CD4-positive, alpha-beta memory T cell (primary cell): ENCODE measurements at places on chromosomes 11 and 22. TPM values are rescaled to one million over a fixed set of nuclear protein-coding genes. Genes with fewer than 3 reads are reported as not detected.
A peak's percentile ranks its signal among the peaks of the same experiment; 100 is the strongest.

- no peaks in the 10 kb centered on the region for H3K27me3 ChIP-seq
- H3K36me3 ChIP-seq, result no peaks in the 10 kb centered on the region
- H3K4me1 ChIP-seq, result no peaks in the 10 kb centered on the region
- DNase-seq, result no peak
- no peak overlapping the region for H3K4me3 ChIP-seq
- H3K27ac ChIP-seq, result no peak overlapping the region
Observed at GRCh38 chr22:28911777-28912669, 28.7 kb downstream of the ZNRF3 start.

GRCh38 chr11:124202951-124203350 is 19.8 kb downstream of the OR10D3 start:
- H3K27me3 ChIP-seq, result no peaks in the 10 kb centered on the region
- no peaks in the 10 kb centered on the region for H3K4me1 ChIP-seq
- no peak overlapping the region for H3K4me3 ChIP-seq
- no peak for DNase-seq

- no peaks in the 10 kb centered on the region for H3K27me3 ChIP-seq
- no peak overlapping the region for H3K27ac ChIP-seq
- H3K4me3 ChIP-seq, result no peak overlapping the region
- no peaks in the 10 kb centered on the region for H3K36me3 ChIP-seq
- DNase-seq, result no peak
- H3K4me1 ChIP-seq, result no peaks in the 10 kb centered on the region
Observed at GRCh38 chr11:74442636-74443035, 24.7 kb downstream of the KCNE3 start.

DNA sequence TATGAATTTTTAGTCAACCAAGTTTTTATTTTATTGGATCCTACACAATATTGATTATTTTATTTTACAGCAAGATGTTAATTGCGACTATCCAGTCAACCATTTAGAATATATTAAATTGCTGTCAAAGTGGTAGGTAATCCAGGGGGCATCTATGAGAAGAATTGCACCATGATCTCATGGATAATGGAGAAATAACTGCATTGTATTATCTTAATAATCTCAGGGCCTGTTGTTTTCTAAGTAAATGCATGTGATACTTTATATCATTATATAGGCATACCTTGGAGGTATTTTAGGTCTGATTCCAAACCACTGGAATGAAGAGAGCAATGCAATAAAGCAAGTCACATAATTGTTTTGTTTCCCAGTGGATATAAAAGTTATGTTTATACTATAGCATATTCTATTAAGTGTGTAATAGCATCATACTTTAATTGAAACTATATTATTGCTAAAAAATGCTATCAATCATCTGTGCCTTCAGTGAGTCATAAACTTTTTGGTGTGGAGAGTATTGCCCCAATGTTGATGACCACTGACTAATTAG is 595.4 kb upstream of the CHORDC1 start:
- no peak overlapping the region for H3K4me3 ChIP-seq
- no peaks in the 10 kb centered on the region for H3K4me1 ChIP-seq
- no peak for DNase-seq

DNA sequence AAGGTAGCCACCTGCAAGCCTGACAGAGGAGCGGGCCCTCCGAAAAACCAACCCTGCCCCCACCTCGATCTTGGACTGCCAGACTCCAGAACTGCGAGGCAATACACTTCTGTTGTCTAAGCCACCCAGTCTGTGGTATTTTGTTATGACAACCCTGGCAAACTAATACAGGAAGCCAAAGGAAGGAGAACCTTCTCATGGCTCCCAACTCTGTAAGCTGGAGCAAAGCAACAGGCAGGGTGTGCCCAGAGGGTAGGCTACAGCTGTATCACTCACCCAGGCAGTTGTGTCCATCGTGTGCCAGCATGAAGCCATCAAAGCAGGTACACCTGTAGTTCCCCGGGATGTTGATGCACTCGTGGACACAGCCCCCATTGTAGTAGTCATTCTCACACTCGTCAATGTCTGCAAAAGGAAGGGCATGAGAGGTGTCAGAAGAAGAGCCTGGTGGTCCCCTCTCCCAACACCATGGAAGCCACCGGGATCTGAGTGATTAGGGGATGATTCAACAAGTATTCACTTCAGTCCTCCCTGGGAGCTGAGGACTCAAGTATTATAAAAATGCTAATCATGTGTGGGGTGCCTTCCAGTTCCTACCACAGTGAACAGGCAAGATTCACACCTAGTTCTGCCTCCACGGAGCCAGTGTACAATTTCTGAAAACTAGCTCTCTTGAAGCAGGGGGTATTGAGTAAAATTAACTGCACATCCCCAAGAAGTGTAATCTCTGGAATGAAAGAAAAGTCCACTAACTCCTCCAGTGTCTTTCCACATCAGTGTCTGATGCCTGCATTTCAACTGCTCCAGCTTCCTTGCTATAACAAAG is 23.3 kb downstream of the SCUBE1 start:
- no peaks in the 10 kb centered on the region for H3K36me3 ChIP-seq
- no peak overlapping the region for H3K27ac ChIP-seq
- H3K27me3 ChIP-seq, result no peaks in the 10 kb centered on the region
- H3K4me3 ChIP-seq, result no peak overlapping the region
- DNase-seq, result no peak

CUL5 gene
- polyA plus RNA-seq, result 27.4 TPM

DNA sequence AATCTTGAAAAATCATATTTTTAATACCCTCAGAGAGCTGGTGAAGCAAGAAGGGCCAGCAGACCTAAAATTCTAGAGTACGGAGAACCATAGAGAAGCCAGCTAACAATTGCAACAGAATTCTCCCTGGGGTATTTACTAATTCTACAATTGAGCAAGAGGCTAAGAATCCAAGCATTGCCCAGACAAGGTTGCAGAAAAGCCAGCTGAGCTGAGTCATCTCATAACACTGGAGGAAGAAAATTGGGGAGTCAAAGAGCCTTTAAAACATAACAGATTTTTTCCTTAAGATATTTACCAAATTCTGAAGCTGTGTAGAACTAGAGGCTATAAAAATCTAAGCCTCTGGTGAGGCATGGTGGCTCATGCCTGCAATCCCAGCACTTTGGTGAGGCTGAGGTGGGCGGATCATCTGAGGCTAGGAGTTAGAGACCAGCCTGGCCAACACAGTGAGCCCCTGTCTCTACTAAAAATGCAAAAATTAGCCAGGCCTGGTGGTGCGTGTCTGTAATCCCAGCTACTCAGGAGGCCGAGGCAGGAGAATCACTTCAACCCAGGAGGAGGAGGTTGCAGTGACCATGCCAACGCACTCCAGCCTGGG is 13.6 kb upstream of the TMEM216 start:
- no peaks in the 10 kb centered on the region for H3K36me3 ChIP-seq
- no peak for DNase-seq
- H3K4me1 ChIP-seq, result no peaks in the 10 kb centered on the region
- H3K4me3 ChIP-seq, result no peak overlapping the region
- H3K27me3 ChIP-seq, result no peaks in the 10 kb centered on the region
- H3K27ac ChIP-seq, result no peak overlapping the region

DNA sequence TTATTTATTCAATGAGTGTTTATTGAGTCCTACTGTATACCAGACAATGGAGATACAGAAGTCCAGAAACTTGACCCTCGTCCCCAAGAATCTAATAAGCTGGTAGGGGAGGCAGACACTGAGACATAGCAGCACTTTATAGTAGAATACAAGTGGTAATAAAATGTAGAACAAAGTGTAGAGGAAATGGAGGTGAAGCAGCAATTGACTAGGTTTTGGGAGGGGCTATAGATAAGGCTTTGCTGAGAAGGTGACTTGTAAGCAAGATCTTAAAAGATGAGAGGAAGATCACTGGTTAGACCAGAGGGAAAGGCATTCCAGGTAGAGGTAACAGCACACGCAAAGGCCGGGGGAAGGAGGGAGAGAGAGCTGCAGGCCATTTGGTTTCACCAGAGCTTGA is 57.3 kb downstream of the ZBTB16 start:
- no peak overlapping the region for H3K4me3 ChIP-seq
- no peaks in the 10 kb centered on the region for H3K36me3 ChIP-seq
- H3K4me1 ChIP-seq, result no peaks in the 10 kb centered on the region
- H3K27me3 ChIP-seq, result no peaks in the 10 kb centered on the region
- no peak for DNase-seq

DNA sequence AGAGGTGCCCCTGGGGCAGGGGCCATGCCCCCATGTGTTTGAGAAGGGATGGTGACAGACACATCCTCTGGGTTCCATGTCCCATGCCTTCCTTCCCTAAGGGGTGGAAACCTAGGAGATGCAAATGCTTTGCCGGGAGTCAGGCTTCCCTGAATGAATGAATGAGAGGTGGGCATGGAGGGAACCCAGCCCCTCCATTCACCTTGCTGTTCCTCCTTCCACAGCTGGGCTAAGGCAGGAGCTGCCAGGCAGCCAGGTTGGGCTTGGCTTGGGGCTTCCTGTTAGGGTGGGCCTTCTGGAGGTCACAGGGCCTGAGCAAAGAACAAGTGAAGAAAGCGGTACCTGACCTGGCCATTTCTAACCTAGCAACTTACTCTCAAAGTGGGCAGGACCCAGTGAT is 926 bp downstream of the POU2F3 start:
- peaks cover 3% of the 10 kb centered on the region for H3K27me3 ChIP-seq
- no peak for DNase-seq

GRCh38 chr11:116610190-116610589 is 162.6 kb downstream of the BUD13 start:
- no peak for DNase-seq
- H3K27ac ChIP-seq, result no peak overlapping the region
- H3K4me1 ChIP-seq, result no peaks in the 10 kb centered on the region
- H3K36me3 ChIP-seq, result no peaks in the 10 kb centered on the region

DNA sequence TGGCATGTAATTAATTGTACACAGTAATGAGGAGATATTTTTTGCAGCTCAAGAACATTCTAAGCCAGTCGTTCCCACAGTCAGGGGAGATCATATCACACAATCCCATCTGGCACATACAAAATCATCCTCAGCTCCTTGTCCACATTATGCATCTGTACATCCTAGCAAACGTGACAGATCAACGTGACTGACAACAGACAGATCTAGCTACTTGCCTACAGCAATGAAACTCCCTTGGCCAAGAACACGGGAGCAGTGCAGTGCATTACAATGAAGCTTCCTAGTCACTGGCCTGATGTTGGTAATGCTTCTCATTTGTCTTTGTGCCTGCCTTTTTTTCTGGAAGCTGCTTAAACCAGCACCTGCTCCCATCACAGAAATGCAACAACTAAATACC is 24.5 kb upstream of the GUCY1A2 start:
- DNase-seq, result no peak
- H3K36me3 ChIP-seq, result no peaks in the 10 kb centered on the region
- no peaks in the 10 kb centered on the region for H3K27me3 ChIP-seq
- no peaks in the 10 kb centered on the region for H3K4me1 ChIP-seq
- no peak overlapping the region for H3K27ac ChIP-seq

- peaks cover 13% of the 10 kb centered on the region for H3K36me3 ChIP-seq
- peak; percentile 9 for DNase-seq
- peaks cover 61% of the 10 kb centered on the region for H3K4me1 ChIP-seq
Observed at GRCh38 chr22:19120829-19121630, 1.2 kb downstream of the DGCR2 start.

- no peaks in the 10 kb centered on the region for H3K36me3 ChIP-seq
- no peaks in the 10 kb centered on the region for H3K27me3 ChIP-seq
- no peak for DNase-seq
- H3K4me1 ChIP-seq, result no peaks in the 10 kb centered on the region
- H3K27ac ChIP-seq, result no peak overlapping the region
Observed at GRCh38 chr22:42111798-42112197, 18.8 kb downstream of the CYP2D6 start.

GRCh38 chr22:20933910-20934309 is 16.7 kb downstream of the CRKL start:
- H3K36me3 ChIP-seq, result peaks cover 37% of the 10 kb centered on the region
- peaks cover 80% of the 10 kb centered on the region for H3K4me1 ChIP-seq
- H3K4me3 ChIP-seq, result no peak overlapping the region
- no peaks in the 10 kb centered on the region for H3K27me3 ChIP-seq

PRR33 gene
- 0.18 TPM for polyA plus RNA-seq

GRCh38 chr22:24803064-24803542 is 2.9 kb upstream of the SGSM1 start:
- H3K27me3 ChIP-seq, result no peaks in the 10 kb centered on the region
- no peaks in the 10 kb centered on the region for H3K36me3 ChIP-seq
- no peak overlapping the region for H3K4me3 ChIP-seq
- peak; percentile 32 for DNase-seq
- H3K27ac ChIP-seq, result no peak overlapping the region

GRCh38 chr11:119742263-119742861 is 13.4 kb upstream of the NECTIN1 start:
- peaks cover 7% of the 10 kb centered on the region for H3K4me1 ChIP-seq
- no peak overlapping the region for H3K4me3 ChIP-seq
- H3K27ac ChIP-seq, result no peak overlapping the region

DNA sequence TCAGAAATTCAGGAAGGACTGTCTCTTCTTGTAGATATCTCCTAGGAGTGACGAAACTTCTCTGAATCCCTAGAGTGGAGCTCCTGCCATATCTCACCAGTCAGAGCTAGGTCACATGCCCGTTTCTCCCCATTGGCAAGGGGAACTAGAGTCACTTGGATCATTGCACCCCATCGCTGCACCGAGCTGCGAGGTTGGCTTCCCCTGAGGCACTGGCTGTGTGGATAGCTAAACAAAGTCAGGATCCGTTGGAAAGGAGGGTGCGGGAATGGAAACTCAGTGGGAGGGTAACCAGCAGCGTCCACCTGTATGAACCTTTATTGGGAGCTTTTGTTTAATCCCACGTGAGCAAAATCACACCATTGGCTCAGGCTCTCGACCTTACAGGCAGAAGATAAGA is 283.8 kb downstream of the BRD1 start:
- no peaks in the 10 kb centered on the region for H3K27me3 ChIP-seq
- no peaks in the 10 kb centered on the region for H3K36me3 ChIP-seq
- no peak for DNase-seq
- H3K4me3 ChIP-seq, result no peak overlapping the region

SLC22A6 gene
- not detected for polyA plus RNA-seq

MRGPRF gene
- not detected for polyA plus RNA-seq

MGAT3 gene
- polyA plus RNA-seq, result not detected

DNA sequence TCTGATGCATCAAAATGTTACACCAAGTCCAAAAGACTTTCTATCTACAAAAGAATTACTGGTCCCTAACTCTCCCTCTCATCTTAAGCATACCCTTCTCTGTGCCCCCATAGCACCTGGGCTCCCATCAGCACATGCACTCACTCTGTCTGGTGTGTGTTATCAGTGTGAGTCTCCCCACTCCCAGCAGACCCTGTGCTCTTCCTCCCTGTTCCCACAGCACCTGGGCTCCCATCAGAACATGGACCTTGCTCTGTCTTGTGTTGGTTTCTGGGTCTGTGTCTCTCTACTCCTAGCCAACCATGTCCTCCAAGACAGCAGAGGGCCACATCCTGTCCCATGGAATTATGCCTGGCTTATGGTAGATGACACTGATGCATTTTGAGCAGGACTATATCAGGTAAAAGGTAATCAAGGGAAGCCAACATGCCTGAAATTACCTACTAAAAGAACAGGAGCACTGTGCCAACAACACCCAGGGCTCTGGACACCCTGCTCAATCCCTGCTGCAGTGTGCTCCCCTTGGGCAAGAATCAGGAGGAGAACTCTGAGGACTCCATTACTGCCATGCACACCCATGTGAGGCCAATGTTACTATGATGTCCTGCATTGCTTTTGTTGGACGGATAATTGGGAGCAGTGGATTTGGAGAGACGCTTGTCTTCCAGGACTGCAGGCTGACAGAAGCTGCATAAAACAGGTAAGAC is 34.3 kb downstream of the GAB4 start:
- no peaks in the 10 kb centered on the region for H3K27me3 ChIP-seq
- no peak overlapping the region for H3K4me3 ChIP-seq
- H3K27ac ChIP-seq, result no peak overlapping the region
- no peaks in the 10 kb centered on the region for H3K4me1 ChIP-seq
- DNase-seq, result no peak
- no peaks in the 10 kb centered on the region for H3K36me3 ChIP-seq

GRCh38 chr11:22581354-22582150 is 44.1 kb downstream of the FANCF start:
- H3K27me3 ChIP-seq, result no peaks in the 10 kb centered on the region
- DNase-seq, result no peak
- H3K4me1 ChIP-seq, result no peaks in the 10 kb centered on the region
- H3K4me3 ChIP-seq, result no peak overlapping the region
- H3K36me3 ChIP-seq, result no peaks in the 10 kb centered on the region
